ENCODE measurements at places on chromosomes 5 and 9.

DNA sequence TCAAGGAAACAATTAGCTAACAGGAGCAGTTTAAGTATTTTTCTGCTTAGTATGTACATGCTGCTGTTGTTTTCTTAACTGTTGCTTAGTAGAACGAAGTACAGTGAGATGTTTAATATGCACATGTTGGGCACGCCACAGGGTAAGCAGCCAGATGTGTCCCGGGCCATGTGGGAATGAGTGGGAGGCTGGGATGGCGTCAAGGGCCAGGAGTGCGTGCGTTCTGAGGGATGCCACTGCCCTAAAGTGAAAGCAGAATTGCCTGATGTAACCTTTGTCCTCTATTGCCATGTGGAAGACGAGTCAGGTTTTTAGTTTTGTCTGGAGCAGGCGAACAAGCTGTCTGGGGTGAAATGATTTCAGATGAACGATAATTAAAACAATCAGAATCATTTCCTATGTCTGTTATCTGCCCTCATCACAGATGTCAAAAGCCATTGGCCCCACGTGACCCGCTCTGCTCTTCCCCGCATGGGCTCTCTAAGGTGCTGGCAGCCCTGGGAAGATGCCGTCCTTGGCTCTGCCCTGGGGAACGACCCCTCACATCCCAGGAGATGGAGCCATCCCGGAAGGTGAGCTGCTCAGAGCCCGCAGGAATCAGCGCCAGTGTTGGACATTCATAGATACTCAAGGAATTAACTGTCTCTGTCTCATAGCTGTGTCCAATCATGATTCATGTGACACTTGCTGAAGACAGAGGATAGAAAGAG, 356.6 kb upstream of the IRX4 start:
- DNase-seq = no peak

DNA sequence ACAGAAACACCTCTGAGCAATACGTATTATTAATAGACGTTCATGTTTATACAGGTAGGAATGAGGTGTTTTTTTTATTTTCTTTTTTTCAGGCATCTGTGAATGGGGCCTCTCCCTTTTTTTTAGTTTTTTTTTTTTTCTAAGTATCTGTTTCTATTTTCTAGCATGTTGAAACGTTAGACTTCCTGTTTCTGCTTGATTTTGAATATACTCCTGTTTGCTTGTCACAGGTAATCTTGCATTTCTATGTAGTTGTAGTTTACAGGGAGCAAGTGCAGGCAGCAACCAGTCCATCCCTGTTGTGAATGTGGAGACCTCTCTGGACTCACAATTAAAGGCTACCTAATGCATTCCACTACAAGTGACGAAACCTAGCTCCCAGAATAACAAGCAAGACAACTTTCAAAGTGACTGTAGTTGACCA, 22.8 kb upstream of the TNFAIP8 start:
- DNase-seq = no peak

- no peak for DNase-seq
These were observed 34.6 kb upstream of the NFIB start for GRCh38 chr9:14348373-14349145.

DNA sequence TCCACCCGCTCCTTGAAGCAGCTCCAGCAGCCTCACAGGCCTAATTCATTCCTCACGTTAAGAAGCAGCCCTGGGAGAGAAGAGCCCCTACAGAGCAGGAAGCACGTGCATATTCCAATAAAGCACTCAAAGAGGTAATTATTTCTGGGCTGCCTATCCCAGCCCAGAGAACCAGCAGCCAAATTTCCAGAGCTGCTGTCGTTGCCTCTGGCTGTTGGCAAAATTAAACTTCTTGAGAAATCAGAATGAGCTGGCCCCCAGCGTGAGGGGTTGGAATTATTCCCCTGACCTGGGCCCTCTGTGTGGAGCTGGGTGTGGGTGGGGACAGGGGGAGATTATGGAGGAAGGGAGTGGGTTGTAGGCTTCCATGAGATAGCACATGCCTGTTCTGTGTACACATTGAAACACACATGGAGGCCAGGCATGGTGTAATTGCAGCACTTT, 86.8 kb upstream of the HSPA9 start:
- DNase-seq = no peak

GRCh38 chr9:27183701-27184100, 74.7 kb downstream of the TEK start:
- no peak for DNase-seq

DNA sequence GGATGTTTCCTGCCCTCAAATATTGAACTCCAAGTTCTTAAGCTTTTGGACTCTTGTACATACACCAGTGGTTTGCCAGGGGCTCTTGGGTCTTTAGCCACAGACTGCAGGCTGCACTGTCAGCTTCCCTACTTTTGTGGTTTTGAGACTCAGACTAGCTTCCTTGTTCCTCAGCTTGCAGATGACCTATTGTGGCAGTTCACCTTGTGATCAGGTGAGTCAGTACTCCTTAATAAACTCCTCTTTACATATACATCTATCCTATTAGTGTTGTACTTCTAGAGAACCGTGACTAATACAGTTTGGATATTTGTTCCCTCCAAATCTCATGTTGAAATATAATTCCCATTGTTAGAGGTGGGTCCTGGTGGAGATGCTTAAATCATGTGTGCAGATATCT, 681.9 kb upstream of the ARRDC3 start:
- DNase-seq = no peak

GRCh38 chr9:125932012-125932411, 184.8 kb downstream of the PBX3 start:
- no peak for DNase-seq

GRCh38 chr5:74251141-74252035, 389.1 kb downstream of the ENC1 start:
- DNase-seq = no peak

GRCh38 chr9:38129366-38129765, 60.3 kb upstream of the SHB start:
- no peak for DNase-seq

- DNase-seq = no peak
These were observed 25.1 kb upstream of the EEIG1 start for GRCh38 chr9:128005923-128006322.

GRCh38 chr9:75002422-75003023, 25.6 kb downstream of the CARNMT1 start:
- DNase-seq = no peak

GRCh38 chr5:59660737-59661136, 232.8 kb downstream of the PDE4D start:
- DNase-seq = no peak

- no peak for DNase-seq
These were observed at the start of gene HTR1A for GRCh38 chr5:63962279-63962678. TSS of gene HTR1A (minus strand) at chr5:63962445. CDS start at chr5:63961719, 726 bp downstream.

- no peak for DNase-seq
These were observed 110.1 kb upstream of the SMIM23 start for GRCh38 chr5:171675511-171675910.

DNA sequence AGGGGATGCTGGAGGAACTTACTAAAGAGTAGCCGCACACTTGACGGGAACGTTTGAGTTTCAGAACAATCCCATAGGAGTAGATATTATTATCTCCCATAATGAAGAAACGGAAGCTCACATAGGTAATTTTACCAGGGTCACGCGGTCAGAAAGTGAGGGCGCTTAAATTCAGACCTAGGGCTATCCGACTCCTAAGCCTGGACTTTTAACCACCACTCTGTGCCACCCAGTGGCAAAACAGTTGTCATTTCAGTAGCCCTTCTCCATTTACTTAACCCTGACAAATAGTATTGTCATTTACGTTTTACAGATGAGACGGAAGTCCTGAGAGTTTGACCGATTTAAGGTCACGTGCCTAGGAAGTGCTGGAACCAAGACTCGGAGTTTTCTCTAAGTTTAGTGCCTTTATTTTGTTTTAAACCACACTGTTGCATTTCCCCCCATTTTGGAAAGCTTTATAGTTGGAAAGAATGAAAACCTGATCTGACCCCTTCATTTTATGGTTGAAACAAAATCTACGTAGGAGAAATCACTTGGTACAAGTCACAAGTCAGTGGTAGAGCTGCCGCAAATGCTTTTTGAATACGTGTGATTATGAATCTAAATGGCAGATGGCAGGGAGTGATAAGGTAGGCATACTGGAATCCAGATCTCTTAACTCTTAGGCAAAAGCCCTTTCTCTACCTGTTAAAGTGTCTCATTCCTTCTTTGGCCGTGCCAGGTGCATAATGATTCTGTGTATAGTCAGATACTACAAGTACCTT, 650 bp downstream of the MRRF start:
- DNase-seq = peak; percentile 11

DNA sequence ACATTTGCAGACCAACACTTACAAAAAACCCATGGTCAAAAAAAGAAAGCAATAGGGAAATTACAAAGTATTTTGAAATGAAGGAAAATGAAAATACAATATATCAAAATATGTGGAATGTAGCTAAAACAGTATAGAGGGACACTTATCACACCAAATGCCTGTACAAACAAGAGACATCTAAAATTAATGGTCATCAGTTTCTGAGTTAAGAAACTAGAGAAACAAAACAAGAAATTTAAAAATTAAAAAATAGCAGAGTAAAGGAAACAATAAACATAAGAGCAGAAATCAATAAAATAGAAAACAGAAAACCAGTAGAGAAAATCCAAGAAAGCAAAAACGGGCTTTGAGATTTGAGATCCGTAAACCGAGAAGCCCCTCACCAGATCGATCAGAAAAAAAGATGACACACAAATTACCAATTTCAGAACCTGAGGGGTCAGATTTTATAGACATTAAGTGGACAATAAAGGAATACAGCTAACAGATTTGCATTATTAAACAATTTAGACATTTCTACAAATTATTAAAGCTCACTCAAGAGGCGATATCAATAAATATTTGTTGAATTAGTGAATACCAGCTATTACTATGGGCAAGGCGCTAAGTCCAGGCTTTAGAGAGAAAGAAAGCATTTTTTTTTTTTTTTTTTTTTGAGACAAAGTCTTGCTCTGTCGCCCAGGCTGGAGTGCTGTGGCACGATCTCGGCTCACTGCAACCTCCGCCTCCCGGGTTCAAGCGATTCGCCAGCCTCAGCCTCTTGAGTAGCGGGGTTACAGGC, 1.0 kb upstream of the TENT2 start:
- no peak for DNase-seq

GRCh38 chr5:78507531-78507930, 141.0 kb downstream of the LHFPL2 start:
- DNase-seq = no peak

GRCh38 chr5:35345222-35345621, 114.9 kb upstream of the PRLR start:
- DNase-seq = no peak

DNA sequence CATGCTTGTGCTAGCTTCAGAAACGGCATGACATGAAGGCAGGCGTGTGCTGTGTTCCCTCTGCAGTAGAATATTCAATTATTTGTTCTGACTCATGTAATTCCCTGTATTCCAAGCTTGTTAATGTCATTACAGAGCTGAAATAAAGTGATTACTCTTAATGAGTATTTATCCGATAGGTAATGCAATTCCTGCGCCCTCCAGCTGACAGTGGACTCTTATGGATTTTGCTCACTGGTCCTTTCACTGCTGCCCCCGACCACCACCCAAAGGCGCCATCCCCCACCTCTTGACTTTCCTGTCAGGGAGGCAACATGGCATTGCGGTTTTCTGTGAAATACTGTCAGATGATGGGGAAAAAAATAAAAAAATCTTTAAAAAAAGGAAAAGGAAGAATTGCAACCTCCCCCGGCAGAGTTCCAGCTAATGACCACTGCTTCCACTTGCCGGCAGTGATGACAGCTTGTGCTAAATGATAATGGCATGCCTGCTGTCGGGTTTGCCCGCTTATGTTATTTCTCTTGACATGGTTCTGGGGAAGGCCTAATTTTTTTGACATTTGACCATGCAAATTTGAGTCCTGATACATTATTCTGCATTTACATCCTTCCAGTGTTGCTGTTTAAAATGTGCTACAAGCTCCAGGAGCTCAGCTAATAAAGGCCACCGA, 335.3 kb upstream of the ADAMTS16 start:
- no peak for DNase-seq

All from central memory CD8-positive, alpha-beta T cell (primary cell).